ENCODE measurements at places on chromosomes 6 and 20.

GRCh38 chr6:17042422-17043147, 59.3 kb upstream of the STMND1 start:
- peak; percentile 34 for DNase-seq

GRCh38 chr6:128363020-128363813, 157.2 kb downstream of the PTPRK start:
- DNase-seq: no peak

- no peak for DNase-seq
Observed at GRCh38 chr6:164563924-164564323, 745.5 kb downstream of the C6orf118 start.

DNA sequence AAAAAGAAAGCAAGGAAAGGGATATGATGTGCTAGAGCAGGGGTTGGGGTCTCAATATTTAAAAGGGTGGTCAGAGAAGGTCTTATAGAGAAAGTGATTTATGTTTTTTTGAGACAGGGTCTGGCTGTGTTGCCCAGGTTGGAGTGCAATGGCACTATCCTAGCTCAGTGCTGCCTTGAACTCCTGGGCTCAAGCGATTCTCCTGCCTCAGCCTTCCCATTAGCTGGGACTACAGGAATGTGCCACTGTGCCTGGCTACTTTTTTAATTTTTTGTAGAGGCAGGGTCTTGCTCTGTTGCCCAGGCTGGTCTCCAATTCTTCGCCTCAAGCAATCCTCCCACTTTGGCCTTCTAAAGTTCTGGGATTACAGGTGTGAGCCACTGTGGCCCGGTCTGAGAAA, 433.3 kb downstream of the CDC5L start:
- no peak for DNase-seq

DNA sequence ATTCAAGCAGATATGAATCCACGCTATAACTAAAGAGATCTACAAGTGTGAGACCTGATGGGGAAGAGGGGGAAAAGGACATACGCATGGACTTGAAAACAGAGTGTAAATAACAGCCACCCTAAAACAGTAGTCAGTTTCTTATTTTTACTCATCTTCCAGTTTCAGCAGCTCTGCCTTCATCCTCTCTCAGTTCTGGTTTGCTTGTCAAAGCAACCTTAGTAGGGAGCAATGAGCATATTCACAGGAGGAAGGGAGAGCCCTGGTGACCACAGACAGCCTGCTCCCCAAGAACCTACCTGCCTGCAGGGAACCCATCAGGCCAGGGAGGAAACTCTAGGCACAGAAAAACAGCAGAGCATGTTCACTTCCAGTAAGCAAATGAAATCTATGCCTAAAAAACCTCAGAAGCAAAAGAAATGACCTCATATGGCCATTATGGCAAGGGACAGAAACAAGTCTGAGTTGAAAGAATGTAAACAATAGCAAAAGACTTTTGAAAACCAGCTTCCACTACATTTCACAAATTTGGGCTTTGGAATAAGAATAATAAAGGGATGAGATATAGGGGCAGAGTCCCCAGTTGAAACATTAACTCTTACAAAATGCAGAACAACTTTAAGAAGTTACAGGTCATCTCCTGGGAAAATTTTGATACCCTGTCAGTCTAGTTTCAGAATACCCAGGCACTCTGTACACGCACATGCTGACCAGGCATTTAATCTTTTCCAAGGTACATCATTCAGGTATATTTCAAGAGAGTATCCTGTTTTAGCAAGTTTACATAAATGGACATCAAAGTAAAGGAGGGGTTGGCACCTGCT, 120.8 kb upstream of the BCLAF1 start:
- no peak for DNase-seq

GRCh38 chr20:57627339-57627738, 7.1 kb upstream of the ZBP1 start:
- no peak for DNase-seq
